ENCODE measurements at places on chromosomes 2 and 18. TPM values are rescaled to one million over a fixed set of nuclear protein-coding genes. Genes with fewer than 3 reads are reported as not detected.
A peak's percentile ranks its signal among the peaks of the same experiment; 100 is the strongest.

PSD4 gene
- 16.4 TPM for polyA plus RNA-seq

GRCh38 chr2:213722565-213722964 lies 438.3 kb downstream of the SPAG16 start:
- H3K36me3 ChIP-seq, result no peaks in the 10 kb centered on the region
- H3K27me3 ChIP-seq, result no peaks in the 10 kb centered on the region
- no peak for DNase-seq
- H3K4me1 ChIP-seq, result no peaks in the 10 kb centered on the region

- no peaks in the 10 kb centered on the region for H3K27me3 ChIP-seq
- DNase-seq, result no peak
- no peaks in the 10 kb centered on the region for H3K4me1 ChIP-seq
- H3K4me3 ChIP-seq, result no peak overlapping the region
- no peak overlapping the region for H3K27ac ChIP-seq
These were observed 213.4 kb downstream of the DCC start for GRCh38 chr18:52553441-52553840.

GRCh38 chr2:199629301-199629700 lies 171.6 kb upstream of the SATB2 start:
- H3K27me3 ChIP-seq, result no peaks in the 10 kb centered on the region
- no peak for DNase-seq
- no peak overlapping the region for H3K4me3 ChIP-seq
- H3K27ac ChIP-seq, result no peak overlapping the region
- no peaks in the 10 kb centered on the region for H3K4me1 ChIP-seq
- H3K36me3 ChIP-seq, result no peaks in the 10 kb centered on the region

GRCh38 chr2:129748653-129749052 lies 230.8 kb upstream of the RAB6C start:
- H3K4me1 ChIP-seq, result no peaks in the 10 kb centered on the region
- H3K27me3 ChIP-seq, result no peaks in the 10 kb centered on the region
- H3K4me3 ChIP-seq, result no peak overlapping the region
- no peaks in the 10 kb centered on the region for H3K36me3 ChIP-seq
- DNase-seq, result no peak

GRCh38 chr2:20551945-20552328 lies 99.0 kb downstream of the HS1BP3 start:
- no peak for DNase-seq
- H3K4me3 ChIP-seq, result no peak overlapping the region
- no peaks in the 10 kb centered on the region for H3K27me3 ChIP-seq
- H3K36me3 ChIP-seq, result no peaks in the 10 kb centered on the region
- no peaks in the 10 kb centered on the region for H3K4me1 ChIP-seq

- H3K36me3 ChIP-seq, result no peaks in the 10 kb centered on the region
- peak overlapping the region; percentile 32 for H3K27ac ChIP-seq
- no peaks in the 10 kb centered on the region for H3K27me3 ChIP-seq
- no peak for DNase-seq
These were observed 130.5 kb downstream of the TANC1 start for GRCh38 chr2:159098921-159099411.

- H3K27me3 ChIP-seq, result no peaks in the 10 kb centered on the region
- no peak for DNase-seq
- H3K27ac ChIP-seq, result no peak overlapping the region
- no peak overlapping the region for H3K4me3 ChIP-seq
These were observed 206.7 kb downstream of the HDAC4 start for GRCh38 chr2:239193925-239194677.

- no peaks in the 10 kb centered on the region for H3K36me3 ChIP-seq
- no peak overlapping the region for H3K4me3 ChIP-seq
- DNase-seq, result no peak
- H3K27ac ChIP-seq, result no peak overlapping the region
- H3K27me3 ChIP-seq, result no peaks in the 10 kb centered on the region
These were observed 128.6 kb downstream of the TGIF1 start for GRCh38 chr18:3578621-3579020.
